Memory B cell (primary cell): ENCODE measurements at places on chromosomes 7 and 10.

GRCh38 chr7:26863518-26864308, 677 bp downstream of the SKAP2 start:
- DNase-seq, result peak; percentile 18

GRCh38 chr10:122240401-122240800, 30.7 kb upstream of the BTBD16 start:
- DNase-seq, result no peak

- DNase-seq, result no peak
Observed at GRCh38 chr7:67493366-67493765, 496.7 kb downstream of the TYW1 start.

DNA sequence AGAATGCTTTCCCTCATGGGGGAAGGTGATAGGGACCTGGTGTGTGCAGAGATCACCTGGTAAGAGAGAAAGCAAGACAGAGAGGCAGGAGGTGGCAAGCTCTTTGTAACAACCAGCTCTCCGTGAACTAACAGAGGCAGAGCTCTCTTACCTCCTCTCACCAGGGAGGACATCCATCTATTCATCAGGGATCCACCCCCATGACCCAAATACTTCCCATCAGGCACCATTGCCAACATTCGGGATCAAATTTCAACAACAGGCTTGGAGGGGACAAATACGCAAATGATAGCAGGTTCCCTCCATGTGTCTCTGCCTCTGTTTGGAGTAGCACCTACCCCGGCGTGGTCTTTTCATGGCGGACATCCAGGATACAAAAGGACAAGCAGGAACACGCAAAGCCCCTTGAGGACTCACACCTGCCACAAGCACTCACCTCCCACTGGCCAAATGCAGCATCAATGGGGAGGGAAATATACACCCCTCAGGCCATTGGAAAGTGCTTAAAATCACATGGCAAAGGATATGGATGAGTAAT, 431.2 kb upstream of the AUTS2 start:
- no peak for DNase-seq

DNA sequence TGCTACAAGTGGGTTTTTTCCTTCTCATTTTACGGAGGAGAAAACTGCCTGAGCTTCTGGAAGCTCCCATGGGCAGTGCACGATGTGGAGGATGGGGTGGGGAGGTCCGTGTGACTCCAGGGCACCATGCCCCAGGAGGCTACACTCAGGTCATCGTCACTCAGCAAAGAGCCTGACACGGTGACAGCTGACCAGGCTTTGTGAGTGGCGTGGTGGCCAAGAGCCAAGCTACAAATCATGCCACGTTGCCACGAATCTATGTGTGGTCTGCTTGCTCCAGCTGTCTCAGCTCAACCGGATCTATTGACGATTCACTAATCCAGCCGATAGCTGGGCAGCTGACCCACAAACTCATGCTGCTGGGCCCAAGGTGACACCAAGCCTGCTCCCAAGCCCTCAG, 27.6 kb upstream of the C10orf71 start:
- DNase-seq, result no peak

GRCh38 chr7:157469181-157470016, 132.6 kb downstream of the DNAJB6 start:
- no peak for DNase-seq

- no peak for DNase-seq
Observed at GRCh38 chr7:157490465-157490912, 153.7 kb downstream of the DNAJB6 start.

DNA sequence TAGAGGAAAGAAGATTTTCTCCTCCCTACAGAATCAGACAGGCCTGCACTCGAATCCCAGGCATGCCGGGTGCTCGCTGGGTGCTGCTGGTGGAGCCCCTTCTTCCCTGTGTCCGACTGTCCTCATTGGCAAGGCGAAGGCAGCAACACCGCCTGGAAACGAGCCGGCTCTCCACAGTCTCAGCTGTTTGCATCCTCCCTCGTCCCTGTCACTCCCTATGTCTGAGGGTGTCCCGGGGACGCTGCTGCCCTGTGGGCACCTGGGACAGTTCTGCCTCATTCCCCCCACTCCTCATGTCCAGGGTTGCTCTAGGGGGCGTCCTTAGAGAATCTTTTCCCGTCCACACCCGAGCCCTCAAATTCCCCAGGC, 31.6 kb upstream of the TMEM72 start:
- no peak for DNase-seq

- DNase-seq, result no peak
Observed at GRCh38 chr10:93465806-93466675, 16.1 kb downstream of the MYOF start.

- no peak for DNase-seq
Observed at GRCh38 chr7:149879271-149879743, 5.5 kb downstream of the ATP6V0E2 start.
